ENCODE measurements at places on chromosomes 7 and 10. TPM values are rescaled to one million over a fixed set of nuclear protein-coding genes. Genes with fewer than 3 reads are reported as not detected.

The SLC39A12 gene
- not detected for polyA plus RNA-seq

The ABCB1 gene
- 29.1 TPM for polyA plus RNA-seq

The NRCAM gene
- polyA plus RNA-seq, result 16.8 TPM

The LBX1 gene
- not detected for polyA plus RNA-seq

Measured in kidney (tissue), 22 donors.